ENCODE measurements at places on chromosomes 3 and 15. TPM values are rescaled to one million over a fixed set of nuclear protein-coding genes. Genes with fewer than 3 reads are reported as not detected.

Gene RASGRF1
- under 0.01 TPM for total RNA-seq

Gene WHAMM
- 4.1 TPM for total RNA-seq

Gene SYNM
- 5.4 TPM for total RNA-seq

Gene CFAP91
- 0.44 TPM for total RNA-seq

Gene GOLGA8Q
- 1.5 TPM for total RNA-seq

Gene CLRN1
- total RNA-seq: not detected

Gene CD80
- 0.33 TPM for total RNA-seq

Gene KLHL18
- total RNA-seq: 26.0 TPM

Gene ANKRD34C
- not detected for total RNA-seq

Gene DNAH1
- total RNA-seq: 5.0 TPM

Gene CLDN11
- total RNA-seq: 211 TPM

Gene NR2E3
- total RNA-seq: not detected

All from smooth muscle cell of trachea (primary cell).